Hypothalamus (tissue), 51 donors: ENCODE measurements at places on chromosomes 6 and 20.

DNA sequence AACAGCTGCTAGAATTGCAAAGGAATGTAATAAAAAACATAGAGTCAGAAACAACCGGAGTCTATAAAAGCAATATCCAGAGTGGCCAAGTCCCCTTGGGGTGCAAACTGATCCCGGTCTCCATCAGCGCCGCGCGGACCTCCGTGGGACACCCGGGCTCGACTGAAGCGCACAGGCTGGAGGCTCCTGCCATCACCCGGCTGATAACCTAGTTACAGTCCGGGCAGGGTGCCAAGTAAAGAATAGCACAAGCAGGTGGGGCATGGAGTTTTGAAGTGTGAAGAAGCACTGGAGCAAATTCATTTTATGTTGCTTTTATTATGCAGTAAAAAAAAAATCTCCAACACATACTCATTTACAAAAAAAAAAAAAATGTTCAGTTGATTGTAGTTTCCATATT is 205.1 kb upstream of the GMDS start:
- no peak for DNase-seq

DNA sequence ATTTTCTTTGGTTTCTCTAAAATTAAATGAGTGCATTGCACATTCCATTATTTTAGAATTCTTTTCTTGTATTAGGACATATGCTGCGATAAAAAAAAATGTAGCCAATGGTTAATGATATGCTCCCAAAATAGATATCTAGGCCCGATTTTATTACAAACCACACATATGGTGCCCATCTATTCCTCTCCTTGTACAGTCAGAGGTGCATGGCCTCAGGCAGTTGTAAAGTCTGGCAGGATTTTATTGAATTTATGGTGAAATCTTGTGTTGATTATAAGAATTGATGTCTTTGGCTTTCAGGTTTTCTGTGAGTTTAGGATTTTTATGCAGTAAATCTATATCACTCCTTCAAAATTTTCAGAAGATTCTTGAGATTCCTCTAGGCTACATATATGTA is 192.2 kb downstream of the RFPL4B start:
- no peak for DNase-seq

GRCh38 chr20:2920473-2920872 is 47.2 kb downstream of the PTPRA start:
- DNase-seq, result no peak

DNA sequence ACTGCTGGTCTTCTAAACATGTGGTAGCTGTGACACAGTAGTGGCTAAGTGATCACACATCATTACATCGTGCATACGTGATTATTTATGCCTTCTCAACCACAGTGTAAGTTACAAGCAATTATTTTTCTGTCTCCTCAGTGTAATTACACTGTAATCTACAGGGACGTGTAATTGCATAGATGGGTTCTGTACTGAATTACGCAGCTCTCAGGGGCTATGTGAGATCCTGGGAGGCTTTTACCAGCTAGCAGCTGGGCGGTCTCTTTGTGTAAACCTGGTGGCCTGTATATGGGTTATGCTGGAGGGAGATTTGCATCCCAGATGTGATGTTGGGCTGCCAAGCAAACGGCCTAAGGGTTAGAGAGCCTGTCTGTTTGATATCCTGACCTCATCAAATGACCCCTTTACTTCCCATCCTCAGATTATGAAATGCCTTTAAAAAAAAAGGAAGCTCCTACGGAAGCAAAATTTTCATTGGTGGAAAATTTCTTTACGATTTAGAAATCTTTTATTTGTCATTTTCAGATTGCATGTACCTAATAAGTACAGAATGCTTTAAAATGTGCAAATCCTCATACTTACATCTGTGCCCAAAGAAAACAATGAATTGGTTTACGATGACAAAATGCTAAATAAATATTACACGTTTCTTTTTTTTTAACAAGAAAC is 402.8 kb upstream of the JAG1 start:
- DNase-seq, result no peak

DNA sequence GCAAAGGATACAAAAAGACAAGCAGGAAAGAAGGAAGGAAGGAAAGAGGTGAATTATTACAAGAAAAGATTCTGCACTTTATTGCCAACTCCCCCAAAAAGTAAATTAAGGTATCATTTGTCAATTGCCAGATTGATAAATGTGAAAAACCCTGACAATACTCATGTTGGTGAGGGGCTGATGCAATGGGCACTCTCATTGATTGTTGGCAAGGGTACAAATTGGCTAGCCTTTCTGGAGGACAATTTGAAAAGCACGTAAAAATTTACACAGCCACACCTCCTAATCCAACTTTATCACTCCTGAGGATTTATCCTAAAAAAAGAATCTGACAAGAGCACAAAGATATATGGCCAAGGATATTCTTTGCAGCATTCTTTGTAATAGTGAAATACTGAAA is 47.7 kb downstream of the SCML4 start:
- DNase-seq, result no peak

- DNase-seq, result no peak
Observed at GRCh38 chr6:28081486-28081751, 1.1 kb downstream of the ZNF165 start.

DNA sequence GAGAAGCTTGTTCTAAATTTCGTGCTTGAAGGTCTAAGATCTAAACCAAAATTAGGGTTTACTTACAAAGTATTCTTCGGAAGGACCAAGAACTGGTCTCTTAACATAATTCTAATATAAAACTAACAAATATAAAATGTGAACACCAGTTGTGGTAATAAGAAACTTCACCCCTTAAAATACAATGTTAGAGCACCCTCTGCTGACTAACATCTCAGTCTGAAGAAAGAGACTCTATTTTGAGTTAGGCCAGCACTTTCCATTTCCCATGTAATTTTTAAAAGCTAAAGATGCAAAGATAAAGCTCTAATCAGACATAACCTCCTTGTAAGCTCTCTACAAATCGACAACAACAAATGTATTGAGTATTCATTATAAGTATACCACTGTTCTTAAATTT is 24.6 kb downstream of the ATG5 start:
- DNase-seq, result no peak

- DNase-seq, result no peak
Observed at GRCh38 chr6:36717231-36717825, 19.7 kb downstream of the RAB44 start.

DNA sequence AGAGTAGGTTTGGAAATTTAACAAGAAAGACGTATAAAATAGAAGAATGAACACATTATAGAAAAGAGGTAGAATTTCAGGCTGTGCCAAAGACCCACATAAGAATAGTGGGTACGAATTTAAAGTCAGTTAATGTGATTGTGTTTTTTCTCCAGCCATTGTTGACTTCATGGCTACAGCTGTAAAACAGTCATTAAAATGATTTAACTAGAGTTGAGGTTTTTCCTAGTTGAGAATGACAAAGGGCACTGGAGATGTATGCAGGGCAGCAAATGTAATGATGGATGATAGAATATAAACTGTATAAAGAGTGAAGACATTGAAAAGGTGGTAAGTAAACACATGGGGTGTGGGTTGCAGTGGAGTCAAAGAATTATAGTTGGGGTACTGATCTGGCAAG is 72.7 kb downstream of the LIN28B start:
- DNase-seq, result no peak

GRCh38 chr6:111724505-111724904 is 118.8 kb upstream of the TRAF3IP2 start:
- DNase-seq, result no peak

- no peak for DNase-seq
Observed at GRCh38 chr20:38755324-38755910, 7.2 kb downstream of the ACTR5 start.

GRCh38 chr20:38635721-38636288 is 34.2 kb downstream of the ARHGAP40 start:
- no peak for DNase-seq

DNA sequence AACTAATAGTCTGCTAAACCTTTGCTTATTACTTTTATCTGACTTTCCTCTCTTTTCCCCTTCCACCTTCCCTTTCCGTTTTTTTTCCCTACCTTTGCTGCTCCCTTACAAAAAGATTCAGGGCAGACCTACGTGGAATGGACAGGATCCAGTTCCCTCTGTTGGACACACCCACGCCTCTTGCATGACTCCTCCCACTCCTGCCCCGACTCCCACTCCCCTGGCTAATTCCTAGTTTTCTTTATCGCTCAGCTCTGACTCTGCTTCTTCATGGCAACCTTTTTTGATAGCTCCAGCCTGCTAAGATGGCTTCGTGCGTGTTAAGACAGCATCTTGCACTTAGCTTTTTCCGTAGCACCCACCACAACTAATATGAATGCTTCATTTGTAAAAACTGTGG is 715.6 kb upstream of the NRSN1 start:
- DNase-seq, result no peak

DNA sequence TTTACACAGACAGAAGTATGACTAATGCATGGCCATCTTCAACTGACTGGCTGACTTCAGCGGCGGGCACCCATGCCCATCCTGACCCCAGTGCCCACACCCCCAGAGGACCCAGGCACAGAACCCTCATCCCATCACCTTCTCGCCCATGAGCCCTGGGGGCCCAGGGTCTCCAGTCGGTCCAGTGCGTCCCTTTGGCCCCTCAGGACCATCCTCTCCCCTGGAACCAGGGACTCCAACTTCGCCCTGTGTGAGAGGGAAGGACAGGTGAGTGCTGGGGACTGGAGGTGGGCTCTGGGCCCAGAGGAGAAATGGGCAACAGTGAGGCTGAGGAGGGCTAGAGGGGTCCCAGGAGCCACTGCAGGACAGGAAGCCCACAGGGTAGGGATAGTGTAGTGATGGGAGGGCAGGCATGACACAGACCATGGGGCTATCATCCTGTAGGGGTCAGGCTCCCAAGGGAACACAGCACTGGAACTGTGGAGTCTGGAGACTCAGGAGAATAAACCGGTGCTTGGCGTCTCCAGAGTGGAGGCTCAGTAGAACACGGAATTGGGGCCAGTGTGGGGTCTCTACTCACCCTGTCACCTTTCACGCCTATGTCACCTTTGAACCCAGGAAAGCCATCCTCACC is 16.7 kb downstream of the COL11A2 start:
- DNase-seq, result no peak

DNA sequence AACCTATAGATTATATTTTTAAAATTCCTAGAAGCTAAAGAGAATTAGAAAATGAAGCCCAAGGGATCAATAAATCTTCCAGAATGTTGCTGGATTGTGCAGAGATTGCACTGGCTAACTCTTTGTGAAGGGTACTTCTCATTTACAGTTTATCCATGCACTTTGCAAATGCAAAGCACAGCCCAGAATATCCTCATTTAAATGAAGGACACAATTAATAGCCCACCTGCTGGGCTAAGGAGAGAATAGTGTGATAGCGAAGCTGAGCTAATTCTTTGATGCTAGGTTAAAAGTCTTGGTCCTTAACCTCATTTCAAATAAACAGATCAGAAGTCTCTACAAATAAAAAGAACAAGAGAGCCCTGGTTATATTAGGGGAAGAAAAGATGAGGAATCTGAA is 72.5 kb downstream of the SMPDL3A start:
- DNase-seq, result no peak

DNA sequence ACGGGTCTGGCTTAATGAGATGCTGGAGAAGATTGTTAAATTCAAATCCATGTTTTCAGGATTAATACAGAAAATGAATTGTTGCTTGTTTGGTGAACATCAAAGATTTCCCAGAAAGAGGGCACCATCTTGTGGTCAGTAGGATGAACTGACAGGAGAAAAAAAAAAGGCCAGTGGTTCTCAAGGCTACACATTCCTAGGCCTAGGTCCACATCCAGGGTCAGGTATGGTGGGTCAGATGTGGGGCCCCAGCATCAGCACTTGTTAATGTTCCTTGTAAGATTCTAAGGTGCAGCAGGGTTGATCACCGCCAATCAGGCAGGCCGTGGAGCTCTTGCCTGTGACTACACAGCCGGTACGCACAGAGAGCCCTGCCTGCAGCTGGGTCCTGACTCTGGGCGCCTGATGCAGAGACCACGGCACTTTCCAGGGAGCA is 34.0 kb upstream of the FOXO3 start:
- DNase-seq, result no peak

GRCh38 chr20:8642247-8642646 is 426.6 kb upstream of the PLCB4 start:
- no peak for DNase-seq

GRCh38 chr6:15061180-15061641 is 184.7 kb upstream of the JARID2 start:
- peak; percentile 1 for DNase-seq

- no peak for DNase-seq
Observed at GRCh38 chr6:5398530-5398929, 137.2 kb downstream of the FARS2 start.

DNA sequence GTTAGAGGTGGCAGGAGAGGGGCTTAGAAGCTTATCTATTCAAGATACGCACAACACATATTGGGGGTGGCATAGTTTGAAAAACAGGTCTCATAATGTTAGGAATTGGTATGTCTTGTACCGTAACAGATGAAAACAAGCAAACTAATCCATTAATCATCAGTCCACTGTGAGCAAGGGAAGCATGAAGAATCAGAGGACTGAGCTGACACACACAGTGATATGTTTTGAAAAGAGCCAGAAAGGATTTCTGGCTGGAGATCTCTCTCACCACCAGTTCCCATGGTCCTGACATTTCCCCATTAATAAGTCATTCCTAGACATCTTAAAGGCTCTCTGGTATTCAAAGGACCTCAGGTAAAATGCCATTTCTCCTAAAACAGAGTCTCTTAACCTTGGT is 158.8 kb upstream of the PHACTR1 start:
- DNase-seq, result no peak
